ENCODE measurements at places on chromosomes 7 and 10.
A peak's percentile ranks its signal among the peaks of the same experiment; 100 is the strongest.

GRCh38 chr10:27558612-27559020, 54.5 kb downstream of the RAB18 start:
- no peaks in the 10 kb centered on the region for H3K27me3 ChIP-seq
- H3K4me3 ChIP-seq, result no peak overlapping the region
- no peak overlapping the region for H3K27ac ChIP-seq
- H3K36me3 ChIP-seq, result no peaks in the 10 kb centered on the region

GRCh38 chr10:90313576-90314325, 544.1 kb downstream of the HTR7 start:
- H3K4me1 ChIP-seq, result peaks cover 24% of the 10 kb centered on the region
- peak overlapping the region; percentile 58 for H3K4me3 ChIP-seq
- H3K36me3 ChIP-seq, result no peaks in the 10 kb centered on the region
- DNase-seq, result peak; percentile 55

DNA sequence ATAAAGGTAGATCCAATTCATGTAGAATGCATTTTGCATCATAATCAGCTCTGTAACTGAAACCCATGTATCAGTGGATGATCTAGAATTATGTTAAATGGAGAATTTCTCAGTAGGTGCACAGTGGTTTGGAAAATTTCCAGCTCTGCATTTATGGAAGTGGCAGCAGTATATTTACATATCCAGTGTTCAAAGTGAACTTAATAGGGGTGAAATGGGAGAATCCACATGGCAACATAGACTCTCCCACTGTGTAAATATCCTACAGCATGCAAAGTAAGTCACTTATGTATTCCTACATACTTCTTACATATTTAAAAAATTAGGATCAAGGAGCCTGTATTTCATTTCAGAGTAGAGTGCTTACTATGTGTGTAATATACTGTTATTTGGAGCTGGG, 35.3 kb downstream of the CDC14C start:
- H3K27me3 ChIP-seq, result peaks cover 1% of the 10 kb centered on the region
- no peaks in the 10 kb centered on the region for H3K4me1 ChIP-seq
- no peak for DNase-seq
- no peak overlapping the region for H3K27ac ChIP-seq
- H3K36me3 ChIP-seq, result no peaks in the 10 kb centered on the region

GRCh38 chr7:24741679-24742505, 15.4 kb downstream of the GSDME start:
- DNase-seq, result peak; percentile 95
- H3K4me1 ChIP-seq, result peaks cover 58% of the 10 kb centered on the region
- peak overlapping the region; percentile 98 for H3K27ac ChIP-seq
- peak overlapping the region; percentile 78 for H3K4me3 ChIP-seq

DNA sequence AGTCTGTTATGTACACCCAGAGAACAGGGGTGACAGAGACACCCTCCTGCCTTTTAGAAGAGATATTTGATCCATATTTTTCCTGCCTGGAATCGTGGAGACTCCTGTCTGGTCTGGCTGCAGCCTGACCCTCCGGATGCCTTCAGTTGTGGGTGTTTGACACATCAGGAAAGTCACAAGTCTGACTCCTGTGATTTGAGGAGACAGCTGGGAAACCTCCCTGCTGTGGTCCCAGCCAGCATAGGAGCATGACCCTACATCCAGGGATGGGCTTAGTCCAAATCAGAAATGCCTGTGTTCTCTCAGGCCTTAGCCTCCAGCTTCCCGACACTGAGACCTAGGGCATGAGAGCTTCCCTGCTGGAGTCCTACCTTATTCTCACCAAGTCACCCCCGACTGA, 43.4 kb downstream of the GOT1 start:
- H3K36me3 ChIP-seq, result 0 out of 2 replicates have a peak, but pooled peaks cover 8% of the 10 kb centered on the region
- peaks cover 2% of the 10 kb centered on the region for H3K27me3 ChIP-seq
- peaks cover 11% of the 10 kb centered on the region for H3K4me1 ChIP-seq
- no peak overlapping the region for H3K27ac ChIP-seq
- no peak for DNase-seq

- H3K27ac ChIP-seq, result no peak overlapping the region
- H3K36me3 ChIP-seq, result no peaks in the 10 kb centered on the region
- DNase-seq, result no peak
- peaks cover 14% of the 10 kb centered on the region for H3K27me3 ChIP-seq
- H3K4me1 ChIP-seq, result peaks cover 6% of the 10 kb centered on the region
- no peak overlapping the region for H3K4me3 ChIP-seq
Observed at GRCh38 chr7:44308596-44309270, 16.7 kb downstream of the CAMK2B start.

DNA sequence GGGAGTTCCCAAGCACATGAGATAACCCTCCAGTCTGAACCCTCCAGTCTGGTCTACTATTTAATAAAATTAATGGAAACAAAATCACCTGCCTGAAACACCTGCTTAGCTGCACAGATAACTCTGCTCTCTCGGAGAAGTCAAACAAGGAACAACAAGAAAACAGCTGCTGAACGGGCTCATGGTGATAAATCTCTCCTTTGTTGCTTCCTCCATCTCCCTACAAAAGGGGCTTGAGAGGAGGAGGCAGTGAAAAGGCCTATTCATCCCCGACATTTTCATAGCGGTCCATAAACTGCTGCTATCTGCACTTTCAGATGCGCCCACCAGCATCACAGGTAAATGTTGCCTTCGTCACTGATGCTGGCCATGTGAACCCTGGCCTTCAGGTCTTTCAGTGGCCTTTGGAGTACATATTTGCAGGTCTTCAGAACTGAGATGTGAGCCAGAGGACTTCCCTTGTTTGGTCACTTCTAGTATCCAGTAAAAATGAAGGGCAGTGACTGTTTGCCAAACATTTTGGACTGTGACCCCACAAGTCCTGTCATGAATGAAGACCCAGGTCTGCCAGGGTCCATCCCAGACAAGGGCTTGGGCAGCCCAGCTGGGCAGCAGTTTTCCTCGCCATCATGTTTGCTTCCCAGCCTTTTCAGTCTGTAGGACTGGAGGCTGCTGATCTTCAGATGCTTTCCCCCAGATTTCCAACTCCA, 15.9 kb downstream of the FKBP6 start:
- no peak overlapping the region for H3K27ac ChIP-seq
- peaks cover 14% of the 10 kb centered on the region for H3K4me1 ChIP-seq
- H3K36me3 ChIP-seq, result 0 out of 2 replicates have a peak, but pooled peaks cover 4% of the 10 kb centered on the region
- H3K4me3 ChIP-seq, result no peak overlapping the region
- peaks cover 45% of the 10 kb centered on the region for H3K27me3 ChIP-seq

DNA sequence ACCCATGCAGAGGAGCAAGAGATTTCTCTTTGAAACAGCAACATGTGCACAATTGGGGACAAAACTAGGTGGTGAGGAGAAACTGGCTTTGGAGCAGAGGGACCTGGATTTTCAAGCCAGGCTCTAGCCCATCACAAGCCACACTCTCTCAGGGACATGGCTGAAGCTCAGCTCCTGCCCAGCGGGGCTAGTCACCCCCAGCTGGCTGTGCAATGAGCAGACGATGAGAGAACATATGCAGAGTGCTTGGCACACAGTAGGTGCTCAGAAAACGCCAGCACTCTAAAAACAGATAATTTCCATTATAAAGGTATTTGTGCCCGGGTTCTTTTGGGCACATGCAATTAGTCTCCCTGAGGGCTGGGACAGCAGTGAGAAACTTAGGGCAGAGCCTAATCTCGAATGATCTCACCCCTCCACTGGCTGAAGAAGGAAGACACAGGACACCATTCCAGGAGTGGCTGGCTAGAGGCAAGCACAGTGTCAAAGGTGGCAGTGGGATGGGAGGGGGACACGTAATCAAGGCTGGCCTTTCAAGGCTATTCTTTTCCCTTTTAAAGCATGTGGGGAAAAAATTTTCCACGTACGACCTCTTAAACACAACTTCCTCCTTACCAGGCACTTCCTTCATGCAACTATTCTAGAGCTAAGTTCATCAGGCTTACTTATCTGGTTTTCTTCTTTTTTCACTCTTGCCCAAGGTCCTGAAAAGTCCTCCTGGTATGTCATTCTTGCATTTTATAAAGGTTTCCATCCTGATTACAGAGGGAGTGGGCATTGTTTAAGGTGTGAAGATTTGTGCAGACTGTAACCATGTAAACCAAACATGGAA, 15.1 kb downstream of the FAM53B start:
- peaks cover 10% of the 10 kb centered on the region for H3K36me3 ChIP-seq
- no peak overlapping the region for H3K4me3 ChIP-seq
- DNase-seq, result no peak
- no peak overlapping the region for H3K27ac ChIP-seq

- no peaks in the 10 kb centered on the region for H3K36me3 ChIP-seq
- H3K4me1 ChIP-seq, result no peaks in the 10 kb centered on the region
- H3K4me3 ChIP-seq, result no peak overlapping the region
- peaks cover 7% of the 10 kb centered on the region for H3K27me3 ChIP-seq
- no peak for DNase-seq
Observed at GRCh38 chr10:123551259-123551658, 114.9 kb upstream of the GPR26 start.

DNA sequence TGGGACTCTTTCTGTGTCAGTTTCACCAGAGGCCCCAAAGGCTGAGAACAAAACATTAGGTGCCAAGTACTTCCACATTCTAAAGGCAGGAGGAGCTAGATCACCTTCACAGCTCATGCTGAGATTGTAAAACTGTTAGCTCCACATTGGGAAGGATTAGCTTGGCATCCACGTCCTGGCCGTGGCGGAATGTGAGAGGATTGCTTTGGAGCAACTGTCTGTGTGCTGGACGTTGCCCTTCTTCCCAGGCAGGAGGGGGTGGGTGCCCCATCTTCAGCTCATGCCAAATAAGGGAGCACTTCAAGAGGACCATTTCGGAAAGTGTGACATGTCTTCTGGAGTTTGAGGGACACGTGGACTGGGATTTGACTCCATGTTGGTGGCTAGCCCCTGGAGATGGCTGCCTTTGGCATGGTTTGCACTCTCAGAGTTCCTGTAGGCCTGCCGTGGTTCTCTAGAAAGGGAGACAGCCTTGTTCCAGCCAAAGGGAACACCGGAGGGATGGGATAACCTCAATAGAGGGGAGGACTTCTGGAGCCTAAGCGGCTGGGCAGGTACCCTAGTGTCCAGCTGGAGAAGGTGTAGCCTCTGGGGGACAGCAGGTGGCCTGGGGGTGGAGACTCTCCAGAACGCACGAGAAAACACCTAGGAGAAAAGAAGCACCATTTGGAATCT, 19.9 kb upstream of the FMC1 start:
- peak; percentile 43 for DNase-seq
- H3K27me3 ChIP-seq, result peaks cover 4% of the 10 kb centered on the region
- H3K4me3 ChIP-seq, result no peak overlapping the region
- no peak overlapping the region for H3K27ac ChIP-seq
- H3K36me3 ChIP-seq, result no peaks in the 10 kb centered on the region

DNA sequence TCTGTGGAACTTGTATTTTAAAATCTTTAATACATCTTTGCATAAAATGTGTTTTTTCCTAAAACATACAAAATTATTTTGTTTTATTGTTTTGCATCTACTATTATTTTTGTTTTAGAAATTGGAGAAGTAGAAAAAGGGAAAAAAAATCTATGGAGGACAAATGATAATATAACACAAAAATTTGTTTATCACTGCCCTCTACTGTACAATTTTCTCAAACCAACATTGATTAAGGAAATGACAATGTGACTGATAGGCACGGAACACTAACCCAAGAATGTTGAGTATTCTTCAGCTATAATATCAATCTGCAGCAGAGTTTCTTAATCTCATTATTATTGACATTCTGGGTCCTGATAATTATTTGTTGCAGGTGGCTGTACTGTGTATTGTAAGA, 9.5 kb upstream of the ING3 start:
- H3K4me3 ChIP-seq, result no peak overlapping the region
- H3K27me3 ChIP-seq, result peaks cover 11% of the 10 kb centered on the region
- no peak overlapping the region for H3K27ac ChIP-seq

GRCh38 chr10:36578306-36578705, 547.1 kb upstream of the ANKRD30A start:
- no peaks in the 10 kb centered on the region for H3K4me1 ChIP-seq
- H3K27ac ChIP-seq, result no peak overlapping the region
- H3K36me3 ChIP-seq, result no peaks in the 10 kb centered on the region
- H3K27me3 ChIP-seq, result no peaks in the 10 kb centered on the region

DNA sequence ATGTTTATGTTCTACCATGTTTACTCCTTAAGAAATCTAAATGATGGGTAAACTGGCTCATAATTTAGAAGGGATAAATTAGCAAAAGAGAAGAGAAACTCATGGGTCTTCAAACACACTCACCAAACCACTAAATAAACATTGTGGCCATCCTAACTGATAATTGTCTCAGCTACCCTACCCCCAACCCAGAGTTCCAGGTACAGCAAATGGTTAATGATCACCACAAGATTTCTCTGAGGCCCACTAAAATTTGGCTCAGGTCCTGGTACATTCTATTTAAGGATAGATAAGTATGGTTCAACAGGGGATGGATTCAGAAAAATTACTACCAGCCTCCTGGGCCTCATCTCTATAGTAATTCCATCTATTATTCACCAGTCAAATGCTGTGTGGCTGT, 21.4 kb downstream of the SLC25A13 start:
- H3K27me3 ChIP-seq, result no peaks in the 10 kb centered on the region
- no peak overlapping the region for H3K4me3 ChIP-seq
- H3K4me1 ChIP-seq, result peaks cover 28% of the 10 kb centered on the region

DNA sequence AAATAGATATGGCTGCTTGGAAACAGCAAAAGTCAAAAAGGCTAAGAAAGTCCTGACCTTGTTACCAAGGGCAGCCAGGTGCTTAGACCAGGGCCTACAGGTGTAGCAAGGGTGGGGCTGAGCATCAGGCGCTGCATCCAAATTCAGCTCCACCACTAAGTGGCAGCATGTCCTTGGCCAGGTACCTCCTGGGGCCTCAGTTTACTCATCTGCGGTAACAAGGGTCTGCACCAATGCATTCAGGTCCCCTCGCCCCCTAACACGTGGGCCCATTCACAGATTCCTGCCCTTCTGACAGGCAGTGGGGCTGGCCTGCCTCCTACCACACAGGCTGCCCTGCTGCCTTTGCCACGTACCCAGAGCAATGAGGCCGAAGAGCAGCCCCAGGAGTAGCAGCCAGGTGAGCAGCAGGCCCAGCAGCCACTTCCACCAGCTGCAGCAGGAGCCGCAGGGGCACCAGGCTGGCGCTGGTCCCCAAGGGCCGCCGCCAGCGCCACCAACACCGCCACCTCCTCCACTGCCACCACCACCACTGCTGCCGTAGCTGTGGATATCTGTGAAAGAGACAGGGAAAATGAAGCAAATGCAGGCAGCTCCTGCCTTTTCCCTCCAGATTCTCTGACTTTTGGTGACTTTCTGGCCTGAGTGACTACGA, 28.9 kb downstream of the COL17A1 start:
- no peak for DNase-seq
- peaks cover 53% of the 10 kb centered on the region for H3K4me1 ChIP-seq
- peaks cover 1% of the 10 kb centered on the region for H3K27me3 ChIP-seq
- no peak overlapping the region for H3K4me3 ChIP-seq
- no peaks in the 10 kb centered on the region for H3K36me3 ChIP-seq

GRCh38 chr7:23475576-23475839, 5.2 kb upstream of the IGF2BP3 start:
- no peak overlapping the region for H3K4me3 ChIP-seq
- DNase-seq, result no peak
- peaks cover 35% of the 10 kb centered on the region for H3K27me3 ChIP-seq

All from HFFc6 (cell line).